ENCODE measurements at places on chromosomes 16 and 17.

DNA sequence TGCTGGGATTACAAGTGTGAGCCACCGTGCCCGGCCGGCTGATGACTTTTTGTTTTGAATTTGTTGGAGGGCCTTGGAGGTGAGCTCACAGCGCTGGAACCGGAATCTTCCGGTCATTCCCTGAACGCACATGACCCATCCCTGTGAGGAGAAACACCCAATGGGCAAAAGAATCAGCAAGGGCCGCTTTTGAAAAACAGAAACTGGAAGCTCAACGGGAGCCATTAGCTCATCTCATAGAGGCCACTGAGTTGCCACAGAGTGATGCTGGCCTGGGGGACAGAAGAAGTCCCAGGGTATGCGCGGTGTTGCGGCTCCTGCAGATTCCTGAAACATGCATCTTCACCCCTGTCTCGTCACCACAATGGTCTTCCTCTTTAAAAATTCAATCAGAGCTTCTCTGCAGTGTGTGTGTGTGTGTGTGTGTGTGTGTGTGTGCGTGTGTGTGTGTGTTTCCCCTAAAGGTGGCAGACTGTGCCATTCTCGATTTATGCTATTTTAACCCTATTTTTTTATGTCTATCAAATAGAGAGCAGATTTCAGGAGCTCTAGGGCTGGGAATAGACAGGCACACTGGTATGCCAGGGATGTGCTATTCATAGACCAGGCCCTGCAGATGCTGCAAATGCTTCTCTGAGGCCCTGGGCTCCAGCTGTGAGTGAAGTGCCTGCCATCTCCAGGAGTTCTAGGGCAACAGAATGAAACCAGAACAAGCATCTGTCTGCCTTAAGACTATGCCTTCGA is 68.3 kb downstream of the MARCHF10 start:
- DNase-seq, result peak; percentile 27

GRCh38 chr17:45322168-45322567 is 5.3 kb upstream of the MAP3K14 start:
- DNase-seq, result no peak

DNA sequence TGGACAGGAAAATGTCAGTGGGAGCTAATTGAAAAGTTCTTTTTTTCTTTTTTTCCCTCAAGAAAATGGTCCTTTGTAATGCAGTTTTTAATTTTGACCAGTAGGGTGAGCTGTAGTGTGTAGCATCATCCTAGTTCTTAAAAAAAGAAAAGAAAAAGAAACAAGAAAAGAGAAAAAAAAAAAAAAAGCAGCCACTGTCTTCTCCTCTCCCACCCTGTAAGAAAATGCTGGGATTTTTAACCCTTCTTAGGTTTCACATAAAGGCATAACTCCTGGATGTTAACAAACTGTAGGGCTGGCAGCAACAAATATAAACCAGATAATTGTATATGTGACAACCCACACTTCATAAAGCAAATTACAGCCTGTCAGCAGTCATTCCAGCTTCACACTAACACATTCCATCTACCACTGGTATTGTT is 78.1 kb downstream of the SKAP1 start:
- no peak for DNase-seq

DNA sequence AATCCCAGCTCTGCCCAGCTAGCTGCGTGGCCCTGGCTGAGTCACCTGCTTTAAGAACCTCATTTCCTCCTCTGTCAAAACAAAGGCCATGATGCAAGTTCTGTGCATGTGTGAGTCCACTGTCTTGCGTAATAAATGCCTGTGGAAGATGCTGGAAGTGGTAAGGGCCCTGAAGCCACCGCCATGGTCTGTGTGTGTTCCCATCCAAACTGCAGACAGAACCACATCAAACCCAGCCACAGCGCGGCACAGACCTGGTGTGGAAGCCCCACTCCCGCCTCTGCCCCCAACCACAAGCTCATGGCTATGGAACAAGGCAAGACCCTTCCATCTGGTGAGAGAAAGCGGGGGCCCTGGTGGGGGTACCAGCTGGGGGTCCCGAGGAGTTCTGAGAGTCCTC is 26.0 kb downstream of the NECAB2 start:
- DNase-seq, result no peak

DNA sequence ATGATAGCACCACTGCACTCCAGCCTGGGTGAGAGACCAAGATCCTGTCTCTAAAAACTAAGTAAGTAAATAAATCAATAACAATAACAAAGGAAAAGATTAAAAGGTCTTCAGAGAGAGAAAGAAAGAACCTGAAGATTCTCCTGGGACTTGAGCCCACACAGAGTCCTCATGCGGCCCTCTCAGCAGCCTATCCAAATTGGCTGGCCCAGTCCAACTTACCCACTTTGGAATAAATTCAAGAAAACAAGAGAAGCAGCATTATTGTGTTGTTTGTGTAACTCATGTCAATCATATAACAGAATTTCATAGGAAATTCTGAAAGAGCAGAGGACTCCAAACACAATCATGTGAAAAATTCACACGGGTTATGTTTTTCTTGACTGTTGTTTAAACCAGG is 3.8 kb downstream of the SLX4 start:
- DNase-seq, result no peak

DNA sequence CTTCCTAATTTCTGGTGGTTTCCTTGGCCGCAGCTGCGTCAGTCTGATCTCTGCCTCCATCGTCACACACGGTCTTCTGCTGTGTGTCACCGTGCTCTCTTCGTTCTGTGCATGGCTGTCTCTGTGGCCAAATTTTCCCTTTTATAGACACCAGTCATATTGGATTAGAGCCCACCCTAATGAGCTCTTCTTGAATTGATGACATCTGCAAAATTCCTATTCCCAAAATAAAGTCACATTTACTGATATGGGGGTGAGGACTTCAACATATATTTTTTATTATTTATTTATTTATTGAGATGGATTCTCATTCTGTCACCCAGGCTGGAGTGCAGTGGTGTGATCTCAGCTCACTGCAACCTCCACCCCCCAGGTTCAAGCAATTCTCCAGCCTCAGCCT is 38.4 kb downstream of the GINS3 start:
- no peak for DNase-seq

GRCh38 chr17:79107499-79108231 is 33.0 kb downstream of the ENGASE start:
- DNase-seq, result no peak

DNA sequence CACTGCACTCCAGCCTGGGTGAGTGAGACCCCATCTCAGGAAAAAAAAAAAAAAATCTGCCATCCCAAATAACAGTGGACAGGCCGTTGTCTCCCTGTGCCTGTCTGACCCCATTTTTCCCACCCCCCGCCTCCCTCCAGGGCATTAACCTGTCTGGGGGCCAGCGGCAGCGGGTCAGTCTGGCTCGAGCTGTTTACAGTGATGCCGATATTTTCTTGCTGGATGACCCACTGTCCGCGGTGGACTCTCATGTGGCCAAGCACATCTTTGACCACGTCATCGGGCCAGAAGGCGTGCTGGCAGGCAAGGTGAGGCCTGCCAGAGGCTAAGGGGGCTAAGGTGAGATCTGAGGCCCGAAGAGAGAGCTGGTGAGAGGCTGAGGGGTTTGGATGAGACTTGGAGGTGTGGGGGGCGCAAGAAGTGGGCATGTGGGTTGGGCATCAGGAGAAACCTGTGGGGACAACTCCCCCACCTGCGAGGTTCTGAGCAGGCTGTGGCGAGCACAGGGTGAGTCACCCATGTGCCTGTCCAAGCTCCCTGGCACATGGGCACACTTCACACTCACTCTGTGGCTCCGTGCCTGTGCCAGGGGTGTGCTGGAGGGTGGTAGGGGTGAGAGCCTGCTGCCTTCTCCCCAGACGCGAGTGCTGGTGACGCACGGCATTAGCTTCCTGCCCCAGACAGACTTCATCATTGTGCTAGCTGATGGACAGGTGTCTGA is 34.7 kb downstream of the ANKRD40 start:
- no peak for DNase-seq

GRCh38 chr16:65185241-65185778 is 63.4 kb upstream of the CDH11 start:
- no peak for DNase-seq

- DNase-seq, result no peak
Measured at GRCh38 chr17:78322858-78323455, 36.9 kb downstream of the SOCS3 start.

- DNase-seq, result no peak
Measured at GRCh38 chr17:676060-676700, 38.5 kb downstream of the VPS53 start.

DNA sequence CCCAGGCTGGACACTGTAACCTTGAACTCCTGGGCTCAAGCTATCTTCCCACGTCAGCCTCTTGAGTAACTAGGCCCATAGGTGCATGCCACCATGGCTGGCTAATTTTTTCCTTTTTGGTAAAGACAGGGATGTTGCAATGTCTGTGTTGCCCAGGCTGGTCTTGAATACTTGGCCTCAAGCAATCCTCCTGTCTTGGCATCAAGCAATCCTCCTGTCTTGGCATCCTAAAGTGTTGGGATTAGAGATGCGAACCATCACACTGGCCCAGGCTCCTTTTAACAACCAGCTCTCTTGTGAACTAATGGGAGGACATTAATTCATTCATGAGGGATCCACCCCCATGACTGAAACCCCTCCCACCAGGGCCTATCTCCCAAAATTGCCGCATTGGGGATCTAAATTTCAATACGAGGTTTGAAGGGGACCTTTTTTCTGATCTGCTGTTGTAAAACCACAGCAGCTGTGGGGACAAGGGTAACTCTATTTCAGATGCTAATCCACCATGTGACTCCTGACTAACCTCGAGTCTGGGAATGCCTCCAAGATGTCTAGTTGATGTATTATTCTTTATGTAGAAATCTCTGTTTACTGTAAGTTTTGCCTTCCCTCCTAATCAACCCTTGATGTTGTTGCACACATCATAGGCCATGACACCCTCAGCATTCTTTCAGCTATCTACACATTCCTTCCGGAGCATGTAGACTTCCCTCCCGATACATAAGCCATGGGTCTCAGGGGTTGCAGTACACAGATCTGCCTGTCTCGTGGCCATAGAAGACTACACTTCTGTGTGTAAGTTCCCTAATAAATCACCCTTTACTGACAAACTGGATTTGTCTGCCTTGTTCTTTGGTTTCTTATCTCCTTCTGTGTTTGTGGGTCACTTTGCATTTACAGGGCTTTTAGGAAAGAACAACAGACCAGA is 37.6 kb downstream of the RNF112 start:
- DNase-seq, result peak; percentile 80

GRCh38 chr16:6229186-6229585 is 1103.5 kb upstream of the RBFOX1 start:
- DNase-seq, result no peak

GRCh38 chr17:41734139-41734948 is at the start of gene HAP1:
Gene HAP1, minus strand, starts transcription at chr17:41734643. Its CDS starts 9 bp downstream, at chr17:41734634.
- no peak for DNase-seq

- DNase-seq, result no peak
Measured at GRCh38 chr17:41339571-41340172, 11.0 kb downstream of the KRT33A start.

GRCh38 chr17:60039114-60039846 is 39.4 kb downstream of the HEATR6 start:
- no peak for DNase-seq

- no peak for DNase-seq
Measured at GRCh38 chr17:72852277-72852938, 240.1 kb downstream of the SLC39A11 start.

DNA sequence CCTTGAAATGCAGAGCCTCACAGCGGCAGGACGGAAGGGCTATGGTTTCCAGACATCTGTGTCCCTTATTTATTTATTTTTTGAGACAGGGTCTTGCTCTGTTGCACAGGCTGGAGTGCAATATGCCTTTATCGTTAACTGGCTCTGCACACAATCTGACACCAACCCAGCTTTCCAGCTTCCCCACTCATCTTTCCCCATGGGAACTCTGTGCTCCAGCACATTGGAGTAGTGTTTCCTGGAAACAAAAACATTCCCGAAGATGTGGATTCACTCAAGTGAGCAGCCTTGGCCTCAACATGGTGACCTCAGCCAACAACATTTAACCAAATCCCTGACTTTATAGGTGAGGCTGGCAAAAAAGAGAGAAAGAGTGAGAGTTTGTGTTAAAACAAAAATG is 307.1 kb downstream of the TMEM114 start:
- no peak for DNase-seq

DNA sequence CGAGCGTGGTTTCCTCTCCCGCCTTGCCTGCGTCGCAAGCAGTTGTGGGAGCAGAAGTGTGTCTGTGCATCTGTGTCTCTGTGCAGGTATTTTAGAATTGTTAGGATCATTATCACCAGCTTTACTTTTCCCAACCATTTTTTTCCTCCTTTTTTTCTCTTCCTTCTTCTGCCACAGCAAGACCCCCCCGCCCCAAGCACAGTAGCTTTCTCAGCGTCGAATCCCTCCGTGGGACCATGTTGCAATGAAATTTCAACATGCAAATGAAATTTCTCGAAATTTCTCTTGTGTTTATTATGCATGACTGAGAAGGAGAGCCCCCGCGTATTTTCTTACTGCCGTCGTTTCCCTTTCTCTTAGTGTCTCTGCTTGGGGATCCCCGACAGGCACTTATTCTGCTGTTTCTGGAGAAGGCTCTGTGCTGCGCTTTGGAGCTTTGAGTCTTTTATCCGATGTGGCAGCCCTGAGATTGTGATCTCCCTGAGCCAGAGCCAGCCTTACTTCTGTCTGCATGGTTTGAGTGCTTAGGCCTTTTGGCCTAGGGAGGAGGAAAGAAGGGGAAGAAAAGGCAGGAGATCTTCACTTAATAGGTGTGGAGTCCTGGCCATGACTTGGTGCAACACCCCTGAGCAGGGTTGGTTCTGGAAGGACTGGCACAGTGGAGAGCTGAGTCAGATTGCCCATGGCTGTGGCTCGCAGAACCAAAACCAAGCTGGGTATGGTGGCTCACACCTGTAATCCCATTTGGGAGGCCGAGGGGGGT is 5.0 kb downstream of the ARMC7 start:
- no peak for DNase-seq

DNA sequence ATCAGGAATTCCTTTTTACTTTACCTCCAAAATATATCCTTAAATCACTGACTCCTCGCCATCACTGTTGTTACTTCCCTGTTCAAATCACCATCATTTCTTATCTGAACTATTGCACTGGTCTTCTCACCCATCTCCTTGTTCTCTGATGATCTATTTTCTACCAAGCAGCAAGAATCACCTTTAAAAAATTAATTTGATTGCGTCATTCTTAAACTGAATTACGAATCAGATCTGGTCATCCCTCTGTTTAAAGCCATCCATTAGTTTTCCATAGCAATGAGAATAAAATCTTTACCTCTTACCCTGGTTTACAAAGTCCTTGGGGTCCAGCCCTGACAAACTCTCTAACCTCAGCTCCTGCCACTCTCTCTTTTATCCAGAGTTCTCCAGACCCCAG is 14.6 kb downstream of the PCTP start:
- no peak for DNase-seq

- DNase-seq, result no peak
Measured at GRCh38 chr17:55903028-55903690, 152.3 kb downstream of the PCTP start.

All from putamen (tissue), 1 donor.